ENCODE measurements at places on chromosomes 5 and 9.
A peak's percentile ranks its signal among the peaks of the same experiment; 100 is the strongest.

DNA sequence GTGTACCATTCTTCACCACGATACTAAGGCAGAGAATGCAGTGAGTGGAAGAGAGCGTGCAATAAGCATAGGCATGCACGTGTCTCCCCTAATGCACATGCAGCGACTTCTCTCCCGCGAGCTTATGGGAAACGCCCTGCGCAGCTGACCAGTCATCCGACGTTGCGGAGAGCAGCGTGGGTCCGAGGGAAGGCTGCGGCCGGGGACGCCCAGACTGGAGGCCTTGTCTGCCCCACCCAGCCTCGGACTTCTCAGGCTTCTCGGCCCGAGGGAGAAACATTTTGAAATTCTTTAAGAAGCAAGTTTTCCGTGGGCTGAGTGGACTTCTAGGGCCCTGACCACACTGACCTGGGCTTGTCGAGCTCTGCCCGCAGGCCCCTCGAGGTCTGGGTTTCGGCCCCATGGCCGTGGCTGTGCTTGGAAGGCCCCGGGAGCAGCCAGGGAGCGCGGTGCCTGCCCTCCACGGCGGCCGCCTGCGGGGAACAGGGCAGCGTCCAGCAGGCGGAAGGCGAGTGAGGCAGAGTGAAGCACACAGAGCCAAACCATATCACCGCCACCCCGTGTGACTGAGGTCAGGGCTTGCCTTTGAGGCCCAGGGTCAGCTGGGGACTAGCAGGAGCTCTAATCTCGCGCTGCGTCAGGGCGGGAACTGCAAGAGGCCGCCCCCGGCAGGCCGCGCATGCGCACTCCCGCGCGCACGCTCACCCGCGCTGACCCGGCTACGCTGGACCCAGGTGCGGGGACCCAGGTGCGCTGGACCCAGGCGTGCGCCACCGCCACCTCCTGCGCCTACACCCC is 60.0 kb upstream of the IRX1 start:
- DNase-seq = no peak

GRCh38 chr5:113171520-113171919 is 194.9 kb downstream of the DCP2 start:
- no peak for DNase-seq

- DNase-seq = no peak
Observed at GRCh38 chr5:133526368-133526767, 86.0 kb downstream of the FSTL4 start.

GRCh38 chr5:156883316-156883875 is 33.3 kb downstream of the PPP1R2B start:
- DNase-seq = no peak

DNA sequence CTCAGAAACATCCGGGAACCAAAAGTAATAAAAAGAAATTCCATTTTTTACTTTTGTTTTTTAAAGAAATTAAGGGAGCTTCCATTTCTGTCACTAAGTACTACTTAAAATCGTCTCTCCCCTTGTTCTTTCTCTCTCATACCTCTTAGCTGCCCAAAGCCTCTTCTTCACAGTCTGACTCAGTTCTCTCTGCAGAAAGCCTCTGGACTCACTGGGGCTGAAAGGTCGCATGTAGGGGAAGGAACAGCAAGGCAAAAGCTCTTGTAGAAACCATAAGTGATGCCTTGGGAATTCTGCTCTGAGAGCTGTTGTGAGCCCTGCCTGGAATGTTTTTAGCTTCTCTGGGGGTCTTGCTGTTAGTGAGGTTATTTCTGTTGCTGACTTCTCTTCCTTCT is 100.8 kb upstream of the RANBP3L start:
- DNase-seq = no peak

DNA sequence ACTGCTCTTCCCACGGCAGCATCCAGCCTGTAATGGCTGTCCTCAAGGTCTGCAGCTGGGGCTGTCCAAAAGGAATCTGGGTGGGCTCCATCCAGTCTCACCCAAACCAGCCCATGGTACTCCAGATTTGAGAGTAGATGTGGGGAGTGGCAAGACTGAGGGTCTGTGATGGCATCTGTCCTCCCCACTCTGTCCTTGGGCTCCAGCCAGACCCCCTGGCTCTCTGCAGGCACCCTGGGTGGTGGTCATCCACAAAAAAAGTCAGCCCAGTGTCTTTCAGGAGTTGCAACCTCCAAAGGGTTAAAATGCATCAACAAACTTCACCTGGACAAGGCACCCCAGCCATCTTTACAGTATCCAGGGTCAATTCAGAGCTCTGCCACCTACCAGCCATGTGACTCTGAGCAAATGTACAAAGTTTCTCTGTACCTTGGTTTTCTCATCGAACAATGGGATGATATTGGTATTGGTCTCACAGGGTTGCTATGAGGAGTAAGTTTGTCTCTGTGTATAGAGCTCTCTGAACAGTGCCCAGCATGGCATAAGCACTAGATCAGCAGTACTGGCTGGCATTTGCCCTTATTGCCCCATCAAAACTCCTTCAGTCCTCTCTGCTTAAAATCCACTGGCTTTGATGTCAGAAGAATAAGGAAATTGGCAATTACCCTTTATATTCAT is 7.3 kb upstream of the S1PR3 start:
- no peak for DNase-seq

DNA sequence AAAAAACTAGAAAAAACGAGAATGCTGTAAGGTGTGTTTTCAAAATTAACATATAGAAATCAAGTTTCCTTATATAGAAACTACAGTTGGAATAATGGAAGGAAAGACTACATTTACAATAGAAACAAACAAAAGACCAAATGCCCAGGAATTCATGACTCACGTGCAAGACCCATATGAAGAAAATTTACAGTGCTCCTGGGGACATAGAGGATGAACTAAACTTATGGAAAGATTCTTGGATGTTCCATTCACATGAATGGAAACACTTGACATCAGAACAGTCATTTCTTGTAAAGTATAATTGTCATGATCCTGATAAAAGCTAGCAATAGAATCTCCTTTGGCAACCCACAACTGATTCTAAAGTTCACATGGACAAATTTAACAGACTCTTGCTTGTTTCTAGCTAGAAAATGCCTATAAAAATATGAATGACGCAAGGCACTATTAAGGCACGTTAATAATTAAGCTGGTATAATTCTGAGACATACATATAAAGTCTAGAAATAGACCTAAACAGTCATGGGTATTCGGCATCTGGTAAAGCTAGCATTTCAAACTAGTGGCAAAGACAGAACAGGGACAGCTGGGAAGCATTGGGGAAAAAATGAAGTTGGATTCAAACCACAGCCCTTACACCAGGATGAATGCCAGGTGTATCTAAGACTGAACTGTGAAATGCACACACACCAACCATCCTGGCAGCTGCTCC is 5.1 kb upstream of the ZFP62 start:
- no peak for DNase-seq

- DNase-seq = no peak
Observed at GRCh38 chr5:154590093-154590724, 112.2 kb upstream of the HAND1 start.

- DNase-seq = peak; percentile 60
Observed at GRCh38 chr5:138685193-138685745, 68.0 kb upstream of the CTNNA1 start.

DNA sequence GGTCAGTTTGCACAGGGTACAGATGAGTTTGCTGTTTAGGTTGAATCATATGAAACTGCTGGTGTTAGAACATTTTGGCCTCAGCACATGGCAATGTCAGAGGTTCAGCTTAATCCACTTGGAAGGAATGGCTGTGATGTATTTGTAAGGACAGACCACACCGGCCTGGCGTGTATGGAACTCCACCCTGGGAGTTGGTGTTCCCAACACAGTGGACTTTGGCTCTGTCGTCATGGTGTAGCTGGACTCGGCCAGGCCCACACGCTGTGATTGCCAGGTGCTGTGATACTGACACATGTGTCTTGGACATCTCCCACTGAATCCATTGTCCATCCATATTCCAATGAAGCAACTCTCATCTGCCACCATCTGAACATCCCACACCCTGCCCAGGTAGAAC is 90.3 kb downstream of the ZNF618 start:
- no peak for DNase-seq

DNA sequence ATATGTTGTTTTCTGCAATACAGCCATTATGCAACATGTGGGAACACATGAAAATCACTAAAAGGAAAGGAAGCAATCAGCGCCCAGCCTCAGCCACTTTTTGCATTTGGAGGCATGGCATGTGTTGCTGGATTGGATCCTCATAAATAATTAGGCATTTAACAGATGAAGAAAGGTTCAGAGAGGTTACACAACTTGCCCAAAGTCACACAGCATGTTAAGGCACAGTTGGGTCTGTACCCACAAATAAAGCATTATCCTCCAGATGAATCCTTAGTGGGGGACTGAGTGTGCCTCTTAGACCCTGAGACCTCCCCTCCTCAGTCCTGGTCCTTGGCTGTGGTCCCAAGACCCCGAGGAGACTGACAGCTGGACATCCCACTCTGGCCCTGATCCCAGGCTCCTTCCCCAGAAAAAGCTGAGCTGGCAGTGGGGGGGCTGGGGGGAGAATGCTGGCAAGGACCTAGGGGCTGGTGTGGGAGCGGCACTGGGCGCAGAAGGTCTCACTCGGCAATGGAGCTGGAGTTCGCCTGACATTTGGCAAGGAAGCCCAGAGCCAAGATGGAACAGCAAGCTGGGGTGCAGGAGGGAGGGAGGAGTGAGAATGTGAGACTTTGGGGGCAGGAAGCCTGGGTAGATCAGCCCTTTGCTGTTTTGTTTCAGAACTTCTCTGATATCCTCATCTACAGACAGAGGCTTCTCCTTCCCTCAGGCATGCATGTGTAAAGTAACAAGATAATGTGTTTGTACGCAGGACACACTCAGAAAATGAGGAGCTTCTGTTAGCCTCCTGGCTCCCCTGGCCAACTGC is 6.9 kb upstream of the AKNA start:
- peak; percentile 43 for DNase-seq

DNA sequence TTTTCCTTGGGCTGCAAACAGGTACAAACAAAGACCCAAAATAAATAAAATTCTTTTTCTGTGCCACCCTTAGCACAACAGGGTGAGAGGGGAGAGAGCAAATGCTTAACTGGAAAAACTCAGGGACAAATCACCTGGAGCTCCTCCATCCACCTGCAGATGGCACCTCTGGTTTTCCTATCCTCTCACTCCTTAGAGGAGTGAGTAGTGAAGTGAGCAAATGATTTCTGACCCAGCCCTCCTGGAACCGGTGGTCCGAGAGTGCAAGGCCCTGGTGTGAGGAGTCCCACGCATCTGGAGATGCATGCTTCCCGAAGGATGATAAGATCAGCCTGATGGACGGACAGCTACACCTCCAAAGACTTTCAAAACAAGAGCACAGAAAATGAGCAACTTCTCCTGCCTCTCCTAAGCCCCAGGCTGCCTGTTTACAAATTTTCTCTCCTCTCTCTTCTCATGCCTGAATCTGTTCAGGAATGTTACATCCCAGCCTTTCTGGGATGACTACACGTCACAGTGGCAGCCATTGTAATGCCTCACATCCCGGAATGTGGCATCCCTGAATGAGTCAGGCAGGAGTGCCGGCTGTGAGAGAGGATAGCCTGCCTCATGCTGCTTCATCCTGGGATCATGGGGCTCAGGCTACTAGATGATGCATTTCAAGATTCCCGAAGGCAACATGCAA is 86.4 kb downstream of the ADRB2 start:
- no peak for DNase-seq

GRCh38 chr5:158170060-158170459 is 311.1 kb upstream of the CLINT1 start:
- DNase-seq = no peak

DNA sequence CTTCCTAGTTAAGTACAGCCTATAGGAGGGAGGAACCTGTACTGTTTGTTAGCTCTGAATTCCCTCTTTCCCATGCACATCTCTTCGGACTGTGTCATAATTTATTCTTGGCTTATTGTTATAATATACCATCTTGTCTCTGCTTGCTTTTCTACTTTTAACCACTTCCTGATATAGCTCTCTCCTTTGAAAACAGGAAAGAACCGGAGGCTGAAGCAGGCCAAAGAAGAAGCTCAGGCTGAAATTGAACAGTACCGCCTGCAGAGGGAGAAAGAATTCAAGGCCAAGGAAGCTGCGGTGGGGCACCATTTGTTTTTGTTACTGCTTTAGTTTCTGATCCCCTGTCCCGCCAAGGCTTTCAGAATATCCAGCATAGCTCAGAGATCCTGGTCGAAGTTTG is 4.8 kb downstream of the ATP6V1G1 start:
- DNase-seq = peak; percentile 87

DNA sequence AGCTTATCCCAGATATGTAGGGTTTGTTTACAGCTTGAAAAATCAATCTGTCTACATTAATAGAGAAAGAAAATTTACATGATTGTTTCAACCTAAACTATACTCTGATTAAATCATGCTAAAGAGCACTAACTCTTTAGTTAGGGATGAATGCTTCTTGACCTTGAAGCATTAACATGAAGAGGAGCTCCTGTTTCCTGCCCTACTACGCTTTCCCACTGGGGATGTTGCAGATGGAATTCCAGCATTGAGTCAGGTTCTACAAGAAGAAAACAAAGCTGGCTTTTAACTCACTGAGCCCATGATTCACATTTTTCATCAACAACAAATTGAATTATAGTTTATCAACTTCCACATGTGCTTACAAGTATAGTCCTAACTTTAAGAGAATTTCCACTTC is 471.3 kb downstream of the TMEM232 start:
- DNase-seq = no peak

DNA sequence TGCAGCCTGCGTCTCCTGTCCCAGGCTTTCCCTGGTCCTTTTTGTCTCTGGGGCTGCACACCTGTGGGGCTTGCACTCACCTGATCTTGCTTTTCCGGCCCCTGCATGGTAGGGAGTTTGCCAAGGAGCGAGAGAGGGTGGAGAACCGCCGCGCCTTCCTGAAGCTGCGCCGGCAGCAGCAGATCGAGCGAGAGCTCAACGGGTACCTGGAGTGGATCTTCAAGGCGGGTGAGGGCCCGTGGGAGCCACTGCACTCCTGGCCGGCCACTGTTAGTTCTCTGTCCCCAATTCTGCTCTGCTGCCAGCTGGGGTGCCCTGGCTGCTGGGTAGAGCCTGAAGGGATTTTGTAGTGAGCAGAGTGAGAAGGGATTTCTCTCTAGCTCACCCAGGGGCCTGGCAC is 78.0 kb downstream of the CACNA1B start:
- DNase-seq = no peak

DNA sequence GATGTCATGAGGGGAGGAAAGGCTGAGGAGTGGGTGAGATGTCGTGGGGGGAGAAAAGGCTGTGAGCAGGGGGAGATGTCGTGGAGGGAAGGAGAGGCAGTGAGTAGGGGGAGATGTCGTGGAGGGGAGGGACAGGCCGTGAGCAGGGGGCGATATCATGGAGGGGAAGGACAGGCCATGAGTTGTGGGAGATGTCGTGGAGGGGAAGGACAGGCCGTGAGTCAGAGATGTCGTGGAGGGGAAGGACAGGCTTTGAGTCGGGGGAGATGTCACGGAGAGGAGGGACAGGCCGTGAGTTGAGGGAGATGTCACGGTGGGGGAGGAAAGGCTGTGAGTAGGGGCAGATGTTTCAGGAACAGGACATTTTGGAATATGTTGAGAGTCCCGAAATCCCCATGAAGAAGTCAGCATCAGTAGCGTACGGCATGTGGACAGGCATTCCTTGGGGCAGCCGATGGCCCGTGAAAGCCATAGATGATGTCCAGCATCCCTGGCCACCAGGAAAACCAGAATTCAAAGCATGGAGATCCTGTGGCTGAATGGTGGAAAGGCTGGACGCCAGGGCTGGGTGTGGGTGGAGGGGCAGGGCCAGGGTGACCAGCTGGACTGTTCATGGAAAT is 8.3 kb upstream of the SLC6A19 start:
- no peak for DNase-seq

Data from hematopoietic multipotent progenitor cell treated with erythropoietin and hydrocortisone succinate and interleukin-3 and kit ligand, for 4 days (in vitro differentiated cells).